ENCODE measurements at places on chromosomes 12 and 14. TPM values are rescaled to one million over a fixed set of nuclear protein-coding genes. Genes with fewer than 3 reads are reported as not detected.

Gene MGST1
- total RNA-seq: 785 TPM

Gene RAD9B
- 0.31 TPM for total RNA-seq

Gene TTLL5
- 14.3 TPM for total RNA-seq

Gene EFS
- not detected for total RNA-seq

Gene KRT3
- total RNA-seq: not detected

Gene PAX9
- total RNA-seq: 1.8 TPM

Gene CACNA1C
- 0.03 TPM for total RNA-seq

Gene SYCP3
- not detected for total RNA-seq

Gene LMO3
- not detected for total RNA-seq

Gene CFAP73
- total RNA-seq: 0.11 TPM

Gene C1S
- 36.8 TPM for total RNA-seq

Gene LRRC10
- not detected for total RNA-seq

Gene NFATC4
- total RNA-seq: 0.07 TPM

Gene CCDC38
- 0.06 TPM for total RNA-seq

Gene STON2
- total RNA-seq: 0.65 TPM

Gene OTX2
- not detected for total RNA-seq

Gene MANSC4
- total RNA-seq: not detected

Gene BTBD6
- 28.9 TPM for total RNA-seq

Gene PAH
- not detected for total RNA-seq

Gene GPR84
- 0.09 TPM for total RNA-seq

Gene C12orf54
- not detected for total RNA-seq

Gene HOXC12
- total RNA-seq: not detected

Gene PSMC6
- 88.7 TPM for total RNA-seq

Gene ITGA7
- 1.1 TPM for total RNA-seq
